ENCODE measurements at places on chromosomes 5 and 9.

GRCh38 chr9:110912419-110913291 lies 125.6 kb downstream of the LPAR1 start:
- DNase-seq: no peak

- DNase-seq: no peak
These were observed 12.6 kb downstream of the FOXD1 start for GRCh38 chr5:73435759-73436534.

DNA sequence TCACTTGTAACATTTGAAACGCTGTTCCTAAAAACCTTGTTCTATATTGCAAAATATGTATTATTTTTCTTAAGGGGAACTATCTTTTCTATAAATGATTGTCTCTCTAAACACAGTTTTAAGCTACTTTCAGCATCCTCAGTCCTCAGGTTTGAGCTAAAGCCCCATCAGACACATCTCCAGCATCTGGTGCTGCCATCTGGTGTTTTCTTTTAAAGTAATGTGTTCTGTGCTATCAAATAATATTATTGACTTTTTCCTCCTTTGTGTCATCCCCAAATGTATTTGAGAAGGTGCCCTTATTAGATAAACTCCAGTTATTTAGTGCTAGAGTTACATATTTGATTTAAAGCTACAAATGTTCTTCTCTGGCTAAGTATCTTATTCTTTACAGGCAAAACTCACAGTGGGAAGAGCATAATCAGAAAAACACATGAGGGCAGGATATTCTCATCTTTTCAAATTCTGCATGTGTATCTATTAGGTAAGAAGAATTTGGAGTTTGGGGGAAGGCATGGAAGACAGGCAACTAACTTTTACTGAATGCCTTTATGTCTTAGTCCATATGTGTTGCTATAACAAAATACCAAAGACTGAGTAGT lies 27.5 kb downstream of the ZNF474 start:
- DNase-seq: peak; percentile 39

- no peak for DNase-seq
These were observed 1850.9 kb upstream of the NUDT12 start for GRCh38 chr5:105413406-105413990.

DNA sequence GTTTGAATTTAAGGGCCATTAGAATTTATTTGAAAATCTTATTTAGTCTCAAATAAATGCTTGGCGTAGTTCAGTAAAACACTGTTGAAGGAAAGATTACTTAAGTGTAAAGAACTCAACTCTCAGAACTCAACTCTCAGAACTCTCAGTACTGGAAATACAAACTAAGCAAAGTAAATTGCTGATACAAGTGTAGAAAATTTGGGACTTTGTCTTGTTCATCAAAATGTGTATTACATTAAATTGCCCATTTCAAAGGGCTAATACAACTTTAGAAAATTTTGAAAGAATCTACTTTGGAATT lies 99.4 kb downstream of the CSNK1G3 start:
- DNase-seq: no peak

GRCh38 chr5:180631549-180632383 lies 17.6 kb downstream of the FLT4 start:
- DNase-seq: no peak

GRCh38 chr5:139651853-139652787 lies 4.0 kb downstream of the CXXC5 start:
- no peak for DNase-seq

DNA sequence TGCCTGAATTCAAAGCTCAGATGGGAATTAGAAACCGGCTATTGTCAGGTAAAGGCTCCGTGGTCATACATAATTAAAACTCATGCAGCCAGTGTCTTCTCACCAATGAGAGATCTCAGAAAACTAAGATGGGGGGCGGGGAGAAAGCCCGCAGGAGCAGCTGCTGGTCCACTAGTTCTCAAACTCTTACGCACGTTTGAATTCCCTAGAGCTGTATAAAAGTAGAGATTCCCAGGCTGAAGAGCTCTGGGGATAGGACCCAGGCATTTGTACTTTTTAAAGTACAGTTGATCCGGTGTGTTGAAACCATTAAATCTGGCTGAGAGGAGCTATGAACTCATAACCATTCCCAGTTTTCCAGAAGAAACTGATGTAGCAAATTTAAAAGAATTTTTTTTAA lies 68.5 kb downstream of the FRMD3 start:
- no peak for DNase-seq

DNA sequence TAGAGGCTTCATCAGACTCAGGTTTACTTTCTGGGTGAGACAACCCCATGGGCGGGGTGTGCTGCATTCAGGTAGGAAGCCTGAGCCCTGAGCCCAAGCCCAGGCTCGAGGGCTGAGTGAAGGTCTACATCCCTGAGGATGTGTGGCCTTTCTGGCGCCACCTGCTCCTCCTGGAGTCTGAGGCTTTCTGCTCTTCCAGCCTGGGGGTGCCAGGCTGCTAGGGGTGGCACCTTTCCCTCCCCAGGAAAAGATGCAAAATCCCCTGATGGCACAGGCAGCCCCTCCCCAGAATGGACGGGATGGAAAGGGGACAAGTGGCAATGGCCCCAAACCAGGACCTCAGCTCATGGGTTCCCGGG lies 44.4 kb upstream of the PRRC2B start:
- no peak for DNase-seq

- DNase-seq: no peak
These were observed 59.6 kb upstream of the SLC27A6 start for GRCh38 chr5:128905568-128906110.

Measured in NCI-H2171 (cell line).